Spinal cord (tissue), 10 donors: ENCODE measurements at places on chromosomes 6 and 20. TPM values are rescaled to one million over a fixed set of nuclear protein-coding genes. Genes with fewer than 3 reads are reported as not detected.

EMILIN3 gene
- 16.4 TPM for total RNA-seq

PTPRT gene
- total RNA-seq, result 30.8 TPM

SPATA25 gene
- total RNA-seq, result 1.3 TPM

HTR1E gene
- 0.61 TPM for total RNA-seq

CGA gene
- total RNA-seq, result not detected

KCNK15 gene
- 0.55 TPM for total RNA-seq

VIP gene
- 0.99 TPM for total RNA-seq

BCAS1 gene
- total RNA-seq, result 93.3 TPM

NQO2 gene
- total RNA-seq, result 12.2 TPM

THBS2 gene
- total RNA-seq, result 99.4 TPM
